ENCODE measurements at places on chromosomes 12 and 14. TPM values are rescaled to one million over a fixed set of nuclear protein-coding genes. Genes with fewer than 3 reads are reported as not detected.

The PTCSC3 gene
- polyA plus RNA-seq, result not detected

The AQP6 gene
- not detected for polyA plus RNA-seq

The AQP5 gene
- not detected for polyA plus RNA-seq

The LAG3 gene
- 0.47 TPM for polyA plus RNA-seq

The FAM181A gene
- not detected for polyA plus RNA-seq

The TSHR gene
- polyA plus RNA-seq, result 0.40 TPM

The SCNN1A gene
- polyA plus RNA-seq, result 0.06 TPM

The LRRC10 gene
- polyA plus RNA-seq, result not detected

The NTN4 gene
- not detected for polyA plus RNA-seq

The TAS2R46 gene
- not detected for polyA plus RNA-seq

The TAS2R42 gene
- not detected for polyA plus RNA-seq

The DLGAP5 gene
- not detected for polyA plus RNA-seq

The RNASE4 gene
- polyA plus RNA-seq, result not detected

The SLC38A4 gene
- not detected for polyA plus RNA-seq

The DTX1 gene
- polyA plus RNA-seq, result 1.5 TPM

All from naive thymus-derived CD8-positive, alpha-beta T cell (primary cell).